ENCODE measurements at places on chromosomes 13 and 19. TPM values are rescaled to one million over a fixed set of nuclear protein-coding genes. Genes with fewer than 3 reads are reported as not detected.
A peak's percentile ranks its signal among the peaks of the same experiment; 100 is the strongest.

GRCh38 chr19:17908244-17908643 is 24.6 kb upstream of the CCDC124 start:
- no peak for DNase-seq

GRCh38 chr19:49142866-49143335 is 12.3 kb downstream of the HRC start:
- no peak for DNase-seq

- no peak for DNase-seq
These were observed 21.7 kb upstream of the C1QTNF9B start for GRCh38 chr13:23919006-23919405.

- DNase-seq, result no peak
These were observed 10.0 kb downstream of the DPF1 start for GRCh38 chr19:38213911-38214625.

DNA sequence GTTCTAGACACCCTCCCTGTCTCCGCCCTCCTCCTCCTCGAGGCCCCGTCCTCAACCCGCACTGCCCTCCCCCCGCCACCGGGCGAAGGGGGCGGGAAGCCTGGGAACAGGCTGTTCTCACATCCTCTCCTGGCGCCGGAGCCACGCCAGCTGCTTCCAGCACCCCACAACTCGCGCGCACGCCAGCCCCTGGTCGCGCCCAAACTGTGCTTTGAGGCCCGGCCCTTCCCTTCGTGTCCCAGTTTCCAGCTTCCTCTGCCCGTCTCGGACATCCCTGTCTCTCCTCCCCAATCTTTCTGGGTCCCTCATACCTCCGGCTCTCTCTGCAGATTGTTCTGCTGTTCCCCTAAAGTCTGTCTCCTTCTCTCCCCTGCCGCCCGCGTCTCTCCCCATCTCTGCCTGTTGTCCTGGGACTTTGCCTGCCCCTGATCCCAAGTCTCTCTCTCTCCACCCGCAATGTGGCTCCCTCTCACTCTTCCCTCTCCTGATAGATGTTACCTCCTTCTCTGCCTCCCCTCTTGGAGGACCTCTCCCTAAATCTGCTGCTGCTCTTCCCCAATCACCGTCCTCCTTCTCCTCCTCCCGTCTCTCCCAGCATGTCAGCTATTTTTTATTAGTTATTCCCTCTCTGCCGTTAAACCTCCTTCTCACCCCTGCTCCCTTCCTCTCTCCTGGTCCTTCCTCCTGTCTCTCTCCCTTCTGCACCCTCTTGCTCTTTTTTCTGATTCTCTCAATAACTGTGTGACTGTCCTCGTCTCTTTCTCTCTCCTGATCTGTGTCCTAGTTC is 14.2 kb downstream of the DPF1 start:
- DNase-seq, result no peak

DNA sequence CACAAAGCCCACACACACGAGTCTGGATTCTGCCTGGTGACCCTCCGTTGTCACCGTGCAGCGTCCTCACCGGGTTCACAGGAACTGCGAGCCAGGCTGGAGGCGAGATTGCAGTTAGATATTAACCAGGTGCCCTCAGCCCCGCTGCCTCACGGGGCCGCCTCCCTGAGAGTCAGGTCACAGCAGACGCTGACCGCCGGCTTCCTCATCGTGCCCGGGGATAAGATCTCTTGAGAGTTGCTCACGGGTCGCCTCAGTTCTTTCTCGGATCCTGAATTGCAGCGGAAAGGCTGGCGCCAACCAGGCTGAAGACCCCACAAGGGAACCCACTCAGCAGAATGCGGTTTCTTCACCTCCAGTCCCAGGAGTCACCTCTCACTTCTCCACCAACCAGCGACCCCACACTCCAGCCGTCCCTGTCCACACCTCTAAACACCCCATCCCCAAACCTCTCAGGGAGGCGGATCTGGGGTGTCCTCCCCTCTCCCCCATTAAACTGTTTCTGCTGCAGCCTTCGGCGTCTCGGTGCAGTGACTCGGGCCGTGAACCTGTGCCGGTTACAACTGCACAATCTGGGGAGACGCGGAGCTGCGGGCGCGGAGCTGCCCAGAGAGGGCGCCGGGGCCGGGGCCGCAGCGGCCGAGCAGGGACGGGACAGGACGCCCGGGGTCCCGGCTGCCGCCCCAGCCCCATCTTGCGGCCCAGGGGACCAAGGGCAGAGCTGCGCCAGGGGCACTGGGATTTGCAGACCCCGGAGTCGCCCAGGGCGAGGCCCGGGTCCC is 591 bp downstream of the ZNF823 start:
- DNase-seq, result no peak

- no peak for DNase-seq
These were observed 58.1 kb upstream of the UBL3 start for GRCh38 chr13:29908416-29909080.

DNA sequence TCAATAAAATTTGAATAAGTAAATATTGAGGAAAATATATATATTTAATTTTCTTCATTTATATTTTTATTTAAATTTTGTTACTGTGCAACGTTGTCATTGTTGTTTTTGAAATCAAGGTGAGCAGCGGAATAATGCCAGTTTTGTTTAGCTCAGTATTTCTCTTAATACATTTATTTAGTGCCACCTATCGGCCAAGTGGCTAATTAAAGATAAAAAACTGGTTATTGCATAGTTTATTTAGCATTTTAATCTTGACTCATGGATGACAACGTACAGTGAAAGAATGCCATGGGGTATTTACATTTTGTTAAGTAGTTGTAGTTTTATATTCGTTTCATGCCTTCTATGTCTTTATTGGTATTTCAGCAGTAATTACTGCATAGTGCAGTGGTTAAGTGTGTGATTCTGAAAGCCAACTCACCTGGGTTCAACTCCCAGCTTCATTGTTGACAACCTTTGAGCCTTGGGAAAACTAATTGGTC is 265.9 kb downstream of the MYO16 start:
- DNase-seq, result no peak

GRCh38 chr19:44576843-44577565 is 36.4 kb upstream of the IGSF23 start:
- peak; percentile 39 for DNase-seq

GRCh38 chr19:55303477-55303876 is 19.7 kb downstream of the BRSK1 start:
- no peak for DNase-seq

GRCh38 chr13:30576528-30576927 is 41.2 kb upstream of the USPL1 start:
- no peak for DNase-seq

DNA sequence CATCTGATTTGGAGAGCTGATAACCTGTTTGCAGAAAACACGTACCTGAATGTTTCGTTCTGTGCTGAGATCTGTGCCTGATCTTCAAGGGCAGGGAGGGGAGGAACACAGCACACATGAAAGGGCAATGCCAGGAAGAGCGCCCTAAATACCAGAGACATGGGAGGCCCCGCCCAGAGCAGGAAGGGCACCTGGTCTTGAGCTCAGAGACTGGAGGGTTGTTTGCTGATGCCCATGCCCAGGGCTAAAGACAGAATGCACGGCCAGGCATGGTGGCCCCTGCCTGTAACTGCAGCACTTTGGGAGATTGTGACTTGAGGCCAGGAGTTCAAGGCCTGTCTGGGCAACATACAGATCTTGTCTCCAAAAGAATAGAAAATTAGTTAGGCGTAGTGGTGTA is 183.2 kb downstream of the TUBA3C start:
- DNase-seq, result no peak

CACNA1A gene
- total RNA-seq, result 7.5 TPM

IGFL1 gene
- total RNA-seq, result not detected

COLGALT1 gene
- total RNA-seq, result 86.0 TPM

Measured in HCT116 (cell line).